ENCODE measurements at places on chromosomes 5 and 9. TPM values are rescaled to one million over a fixed set of nuclear protein-coding genes. Genes with fewer than 3 reads are reported as not detected.

Gene CTSV
- total RNA-seq, result 0.74 TPM

Gene ARHGEF37
- total RNA-seq, result 0.30 TPM

Gene PCDHAC1
- total RNA-seq, result 0.09 TPM

Gene NCBP1
- total RNA-seq, result 44.8 TPM

Gene CDKN2B-AS1
- 6.5 TPM for total RNA-seq

Gene TSSK1B
- 0.30 TPM for total RNA-seq

Gene STK10
- 33.2 TPM for total RNA-seq

Gene KIF12
- not detected for total RNA-seq

Gene ZDHHC11B
- not detected for total RNA-seq

Gene PCDHA9
- under 0.01 TPM for total RNA-seq

Gene C9orf50
- not detected for total RNA-seq

Gene PAEP
- total RNA-seq, result not detected

Gene PITX1
- 29.7 TPM for total RNA-seq

Data from smooth muscle cell of the umbilical artery (primary cell).